ENCODE measurements at places on chromosomes 5 and 9. TPM values are rescaled to one million over a fixed set of nuclear protein-coding genes. Genes with fewer than 3 reads are reported as not detected.

Gene TICAM2
- total RNA-seq, result 0.27 TPM

Gene SEMA4D
- 317 TPM for total RNA-seq

Gene DAB2IP
- total RNA-seq, result 1.5 TPM

Gene RASGEF1C
- not detected for total RNA-seq

- no peak for DNase-seq
Observed at GRCh38 chr5:20434786-20435185, 446.8 kb upstream of the CDH18 start.

GRCh38 chr9:111661802-111662521 is 557 bp downstream of the GNG10 start:
- DNase-seq, result peak; percentile 49

DNA sequence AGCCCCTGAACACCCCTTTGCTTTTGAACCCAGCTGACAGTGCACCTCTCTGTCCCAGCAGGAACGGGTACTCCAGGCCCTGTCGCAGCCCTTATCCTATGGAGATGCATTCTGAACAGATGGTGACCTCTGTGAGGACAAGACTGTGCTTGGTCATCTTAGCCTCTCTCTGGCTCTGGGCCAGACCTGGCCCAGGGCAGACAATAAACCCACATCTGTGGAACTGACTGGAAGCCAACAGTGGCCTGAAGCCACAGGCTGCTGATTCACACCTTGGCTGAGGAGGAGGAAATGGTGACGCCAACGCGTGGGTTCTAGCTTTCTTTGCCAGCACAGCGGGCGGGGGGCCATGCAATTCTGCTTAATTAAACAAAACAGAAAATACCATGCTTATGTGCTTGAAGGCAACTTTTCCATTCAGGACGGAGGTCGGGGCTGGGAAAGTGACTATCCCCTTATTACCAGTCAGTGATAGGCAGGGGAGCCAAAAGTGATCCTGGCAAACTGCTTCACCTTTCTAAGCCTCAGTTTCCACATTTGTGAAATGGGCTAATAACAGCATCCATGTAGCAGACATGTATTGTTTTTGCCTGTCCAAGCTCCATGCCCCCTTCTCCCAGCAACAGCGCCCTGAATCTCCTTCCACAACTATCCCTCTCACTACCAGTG is 10.8 kb downstream of the SH3PXD2B start:
- DNase-seq, result peak; percentile 92

GRCh38 chr9:84969084-84969483 is 299.6 kb downstream of the NTRK2 start:
- DNase-seq, result no peak

- DNase-seq, result peak; percentile 25
Observed at GRCh38 chr5:149895416-149896345, 48.9 kb downstream of the PDE6A start.

GRCh38 chr9:68974431-68974830 is 39.5 kb downstream of the PRKACG start:
- peak; percentile 52 for DNase-seq

GRCh38 chr9:69001921-69002320 is 12.0 kb downstream of the PRKACG start:
- no peak for DNase-seq

Measured in activated CD8-positive, alpha-beta T cell treated with anti-CD3 and anti-CD28 coated beads for 36 hours (primary cell).